ENCODE measurements at places on chromosomes 6 and 20.

- no peak for DNase-seq
These were observed 18.4 kb downstream of the LAMA4 start for GRCh38 chr6:112235956-112236355.

GRCh38 chr6:3231247-3232016 lies 4.0 kb upstream of the TUBB2B start:
- peak; percentile 89 for DNase-seq

- DNase-seq = no peak
These were observed 170.2 kb downstream of the MTFR2 start for GRCh38 chr6:136079701-136080565.

DNA sequence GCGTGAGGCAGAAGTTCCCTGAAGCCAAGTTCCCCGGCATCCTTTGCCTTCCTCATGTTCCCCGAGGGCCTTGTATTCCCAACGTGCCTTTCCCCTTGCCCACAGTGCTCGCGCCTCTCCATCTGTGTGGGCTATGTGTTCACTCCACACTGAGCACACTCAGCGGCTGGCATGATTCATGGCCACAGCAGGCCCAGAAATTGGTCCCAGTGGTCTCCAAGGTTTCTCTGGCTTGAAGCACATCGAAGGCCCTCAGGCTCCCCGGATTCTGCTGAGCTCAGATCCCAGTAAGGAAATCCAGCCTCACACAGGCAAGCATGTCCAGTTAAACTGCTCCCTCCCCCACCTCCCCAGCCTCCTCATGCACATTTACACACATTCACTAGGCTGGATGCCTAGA lies 123.6 kb downstream of the ISM1 start:
- no peak for DNase-seq

GRCh38 chr20:62044631-62045030 lies 21.1 kb downstream of the TAF4 start:
- DNase-seq = no peak

DNA sequence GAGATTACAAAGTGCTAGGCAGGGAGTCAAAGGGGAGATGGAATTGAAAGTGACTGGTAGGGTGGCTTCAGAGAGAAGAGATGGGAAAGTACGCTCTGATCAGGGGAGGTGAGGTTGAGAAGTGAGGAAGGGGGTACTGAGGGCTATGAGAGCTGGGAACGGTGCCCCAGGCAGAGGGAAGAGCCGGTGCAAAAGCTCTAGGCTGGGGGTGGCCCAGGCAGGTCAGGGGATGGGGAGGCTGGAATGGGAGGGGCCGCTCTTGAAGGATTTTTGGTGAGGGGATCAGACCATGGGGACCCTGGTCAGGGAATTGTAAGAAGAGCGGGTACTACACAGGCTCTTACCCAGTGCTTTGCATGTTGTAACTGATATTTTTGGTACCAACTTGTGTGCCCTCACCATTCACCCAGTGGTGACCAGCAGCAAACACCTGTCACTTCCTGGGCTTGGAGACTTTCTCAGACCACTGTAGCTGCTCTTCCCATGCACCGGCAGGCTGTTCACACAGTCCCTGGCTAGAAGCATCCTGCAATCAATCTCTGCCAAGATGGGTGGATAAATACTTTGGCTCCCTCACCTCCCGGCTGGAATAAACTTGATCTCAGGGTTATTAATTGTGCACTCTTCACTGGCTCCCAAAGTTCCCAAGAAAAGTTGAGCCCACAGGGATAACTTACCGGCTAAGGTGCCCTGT lies 24.0 kb downstream of the PCK1 start:
- DNase-seq = no peak

Data from spinal cord (tissue), 10 donors.